Neural crest cell (in vitro differentiated cells): ENCODE measurements at places on chromosomes 3 and 15.

GRCh38 chr3:114494498-114494897 lies 200.7 kb downstream of the TIGIT start:
- DNase-seq, result no peak

DNA sequence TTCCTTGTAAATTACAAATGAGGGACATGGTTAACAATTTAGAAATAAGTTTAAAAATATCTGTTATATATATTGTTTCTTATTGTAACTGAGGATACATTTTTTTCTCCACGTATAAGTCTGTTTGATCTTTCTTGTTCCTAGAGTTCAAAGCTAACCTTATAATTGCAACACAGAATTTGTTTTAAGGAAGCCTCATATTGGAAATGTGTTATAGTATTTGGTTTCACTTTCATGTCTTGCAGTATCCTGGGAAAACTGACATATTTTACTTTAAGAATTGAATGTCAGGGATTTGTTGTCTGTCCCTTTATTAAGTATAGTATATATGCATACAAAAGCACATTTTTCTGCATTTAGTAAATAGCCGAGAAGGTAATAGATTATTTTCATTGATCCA lies 23.5 kb upstream of the NIT2 start:
- no peak for DNase-seq

DNA sequence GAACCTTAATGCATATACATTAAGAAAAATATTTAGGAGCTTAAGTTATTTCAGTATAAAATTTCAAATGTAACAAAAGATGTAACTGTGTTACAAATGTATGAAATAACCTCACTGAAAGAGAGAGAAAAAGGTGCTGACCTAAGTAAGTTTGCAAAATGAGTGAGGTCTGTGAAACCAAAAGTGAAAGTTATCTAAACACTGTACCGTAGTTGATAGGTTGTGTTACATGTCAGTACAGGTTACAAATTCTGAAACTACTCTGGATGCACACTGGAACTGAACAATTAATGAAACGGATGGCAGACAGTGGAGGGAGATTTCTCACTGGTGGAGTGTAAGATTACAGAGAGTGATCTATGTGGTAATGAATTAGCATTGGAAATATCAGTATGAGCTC lies 420.7 kb downstream of the ZNF385D start:
- no peak for DNase-seq

- no peak for DNase-seq
Measured at GRCh38 chr15:94234300-94234699, 2.9 kb downstream of the MCTP2 start.

GRCh38 chr3:158165141-158165655 lies 55.3 kb downstream of the RSRC1 start:
- DNase-seq, result no peak

GRCh38 chr15:68315495-68316031 lies 38.0 kb downstream of the FEM1B start:
- DNase-seq, result no peak

GRCh38 chr15:70166506-70167087 lies 68.9 kb upstream of the TLE3 start:
- DNase-seq, result no peak

GRCh38 chr3:99839613-99840012 lies 22.0 kb downstream of the CMSS1 start:
- no peak for DNase-seq

- no peak for DNase-seq
Measured at GRCh38 chr3:159950156-159950898, 38.3 kb upstream of the IL12A start.

DNA sequence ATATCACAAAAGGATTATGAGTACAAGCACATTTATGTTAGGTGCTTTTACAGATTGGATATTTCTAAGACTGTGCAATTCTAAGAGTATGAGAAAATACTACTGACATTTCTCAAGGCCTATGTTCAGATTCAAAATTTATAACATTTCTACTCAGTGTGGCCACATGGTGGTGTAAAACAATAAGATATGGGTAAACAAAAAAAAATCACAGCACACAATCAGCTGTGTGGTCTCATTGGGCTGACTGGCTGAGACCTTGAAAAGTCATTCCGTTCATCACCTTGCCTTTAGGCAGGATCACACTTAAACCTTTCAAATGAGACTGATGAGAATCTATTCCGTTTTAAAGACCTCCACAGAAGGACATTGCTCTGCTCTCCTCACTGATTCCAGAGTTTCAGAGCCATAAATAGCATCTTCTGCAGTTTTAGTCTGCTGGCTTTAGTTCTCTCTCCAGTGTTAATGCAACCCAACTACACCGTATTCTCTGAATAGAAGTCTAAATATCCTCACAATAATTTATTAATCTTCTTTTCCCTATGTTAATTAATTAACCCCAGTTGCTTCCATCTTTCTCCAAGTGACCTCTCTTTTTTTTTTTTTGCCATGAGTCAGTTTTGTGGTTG lies 158.2 kb downstream of the SPATA16 start:
- DNase-seq, result no peak
